ENCODE measurements at places on chromosomes 12 and 14. TPM values are rescaled to one million over a fixed set of nuclear protein-coding genes. Genes with fewer than 3 reads are reported as not detected.

DNA sequence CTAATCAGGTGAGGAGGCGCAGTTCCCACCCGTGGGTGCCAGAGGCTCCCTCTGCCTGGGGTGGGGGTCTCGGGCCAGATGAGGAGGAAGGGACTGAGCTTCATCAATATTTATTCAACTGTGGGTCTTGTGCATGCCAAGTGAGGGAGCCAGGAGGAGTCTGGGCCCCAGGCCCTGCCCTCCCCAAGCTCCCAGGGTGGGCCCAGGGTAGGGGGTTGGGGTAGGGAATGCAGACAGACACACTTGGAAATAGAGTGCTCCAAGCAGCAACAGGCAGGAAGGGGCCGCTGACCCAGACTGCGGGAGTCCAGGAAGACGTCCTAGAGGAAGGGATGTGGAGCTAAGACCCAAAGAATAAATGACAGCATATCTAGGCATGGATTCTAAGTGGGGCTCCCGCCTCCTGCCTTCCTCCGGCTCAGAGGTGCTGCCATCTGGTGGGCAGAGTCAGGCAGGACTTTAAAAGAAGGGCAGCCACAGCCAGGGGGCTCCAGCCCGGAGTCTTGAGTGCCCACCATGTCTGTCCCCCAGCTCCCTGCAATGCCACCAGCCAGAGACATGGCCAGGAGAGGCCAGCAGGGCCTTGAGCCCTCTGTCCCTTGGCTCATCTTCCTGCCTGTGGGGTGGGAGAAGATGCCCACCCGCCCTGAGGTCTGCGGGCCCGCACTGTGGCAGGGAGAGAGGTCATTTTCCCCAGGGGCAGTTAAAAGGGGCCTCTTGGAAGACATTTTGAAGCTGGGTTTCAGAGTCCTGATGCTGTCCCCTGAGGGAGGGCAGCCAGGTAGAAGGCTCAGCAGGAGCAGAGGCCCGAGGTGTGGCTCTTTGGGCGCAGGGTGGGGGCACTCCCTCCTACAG, 70.1 kb downstream of the PHETA1 start:
- peak; percentile 39 for DNase-seq

IQSEC3 gene
- 4.5 TPM for total RNA-seq

DNA sequence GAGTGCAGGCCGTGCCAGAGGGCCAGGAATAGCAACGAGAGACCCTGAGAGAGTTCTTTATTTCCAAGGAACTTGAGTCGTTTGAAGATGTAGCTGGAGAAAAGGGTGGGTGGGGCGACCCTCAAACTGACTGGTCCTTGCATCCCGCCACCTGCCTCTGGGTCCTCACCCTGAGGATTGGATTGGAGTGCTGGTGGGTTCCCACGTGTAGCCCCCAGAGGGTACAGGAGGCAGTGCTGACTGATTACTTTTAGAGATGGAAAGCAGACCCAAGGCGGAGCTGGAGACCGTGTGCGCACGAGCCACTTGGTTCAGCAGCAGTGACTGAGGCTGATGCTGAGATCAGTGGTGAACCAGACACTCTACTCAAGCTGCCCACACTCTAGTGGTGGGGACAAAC, 6.9 kb downstream of the EMG1 start:
- no peak for DNase-seq

ADAMTS20 gene
- total RNA-seq: 0.47 TPM

- DNase-seq: no peak
These were observed 60.3 kb upstream of the DLK1 start for GRCh38 chr14:100666403-100666802.

- no peak for DNase-seq
These were observed 59.5 kb upstream of the CHGA start for GRCh38 chr14:92863286-92864080.

DNA sequence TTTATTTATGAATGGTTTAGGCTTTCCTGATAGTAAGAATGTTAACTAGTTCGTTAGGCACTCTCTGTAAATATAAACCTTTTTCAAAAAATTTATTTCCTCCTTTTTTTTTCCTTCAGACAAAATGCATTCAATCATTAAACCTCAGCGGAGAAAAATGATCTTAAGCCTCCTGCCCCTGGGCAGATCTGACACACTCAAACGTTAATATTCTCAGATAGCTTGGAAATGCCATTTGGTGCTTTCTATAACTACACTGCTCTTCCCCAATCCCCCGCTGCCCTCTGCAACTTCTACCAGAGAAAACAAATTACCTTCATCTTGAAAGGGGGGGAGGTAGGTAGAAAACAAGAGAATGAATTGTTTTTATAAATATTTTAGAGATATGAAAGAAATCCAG, 521.2 kb downstream of the MED13L start:
- no peak for DNase-seq

TRPV4 gene
- not detected for total RNA-seq

All from occipital lobe (tissue), 3 donors.